ENCODE measurements at places on chromosomes 12 and 14. TPM values are rescaled to one million over a fixed set of nuclear protein-coding genes. Genes with fewer than 3 reads are reported as not detected.

Gene TDP1
- total RNA-seq = 56.1 TPM

Gene OR4E2
- not detected for total RNA-seq

Gene SPIC
- not detected for total RNA-seq

Gene LALBA
- total RNA-seq = not detected

Gene NOXRED1
- total RNA-seq = 0.21 TPM

Gene ALX1
- total RNA-seq = not detected

Gene TMEM229B
- 5.1 TPM for total RNA-seq

Gene TPPP2
- total RNA-seq = not detected

Gene NAV3
- total RNA-seq = 0.13 TPM

Gene KRT8
- total RNA-seq = 5.6 TPM

Gene CACNA2D4
- 1.1 TPM for total RNA-seq

Gene MAP1LC3B2
- total RNA-seq = not detected

Gene LIN52
- total RNA-seq = 13.3 TPM

Gene MGP
- total RNA-seq = 1.2 TPM

Gene IRAK3
- 8.5 TPM for total RNA-seq

Gene DTX1
- 2.3 TPM for total RNA-seq

Gene TTC9
- total RNA-seq = 10.5 TPM

Gene GUCY2C
- total RNA-seq = 0.08 TPM

Gene E2F7
- 26.1 TPM for total RNA-seq

Gene COL2A1
- 0.66 TPM for total RNA-seq

Gene MANSC4
- not detected for total RNA-seq

Gene JPH4
- total RNA-seq = 10.3 TPM

Gene TMPRSS12
- total RNA-seq = not detected

All from GM12878 (cell line).